ENCODE measurements at places on chromosomes 2 and 18.

GRCh38 chr2:85231468-85231805, 96.4 kb downstream of the TGOLN2 start:
- H3K27me3 ChIP-seq = peaks cover 3% of the 10 kb centered on the region
- no peak overlapping the region for H3K4me3 ChIP-seq
- no peak overlapping the region for H3K27ac ChIP-seq
- H3K4me1 ChIP-seq = no peaks in the 10 kb centered on the region

- no peak overlapping the region for H3K27ac ChIP-seq
- H3K27me3 ChIP-seq = no peaks in the 10 kb centered on the region
- no peak for DNase-seq
- H3K4me3 ChIP-seq = no peak overlapping the region
- no peaks in the 10 kb centered on the region for H3K36me3 ChIP-seq
Measured at GRCh38 chr2:142033393-142033792, 97.4 kb downstream of the LRP1B start.

DNA sequence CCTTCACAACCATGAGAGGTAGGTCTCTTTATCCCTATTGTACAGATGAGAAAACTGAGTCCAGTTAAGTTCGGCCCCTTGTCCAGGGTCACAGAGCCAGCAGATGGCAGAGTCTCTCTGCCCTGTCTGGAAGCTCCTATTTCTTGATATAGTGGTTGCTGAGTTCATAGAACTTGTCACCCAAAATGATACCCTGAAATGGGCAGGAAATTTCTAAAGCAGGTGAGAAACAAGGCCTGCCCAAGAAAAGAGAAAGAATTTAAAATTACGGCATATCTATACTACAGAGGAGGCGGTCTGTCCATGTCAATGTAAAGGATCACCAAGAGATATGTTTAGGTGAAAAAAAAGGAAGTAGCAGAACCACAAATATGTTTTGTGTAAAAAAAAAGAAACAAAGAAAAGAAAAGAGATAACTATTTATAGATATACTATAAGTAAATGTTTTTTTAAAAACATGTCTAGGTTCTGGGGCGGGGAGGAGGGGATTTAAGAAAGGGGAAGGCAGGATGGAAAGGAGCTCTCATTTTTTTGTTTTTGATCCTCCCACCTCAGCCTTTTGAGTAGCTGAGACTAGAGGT, 39.8 kb downstream of the MYO7B start:
- peaks cover 14% of the 10 kb centered on the region for H3K4me1 ChIP-seq
- no peak overlapping the region for H3K27ac ChIP-seq
- H3K36me3 ChIP-seq = no peaks in the 10 kb centered on the region
- no peaks in the 10 kb centered on the region for H3K27me3 ChIP-seq
- DNase-seq = peak; percentile 14

- peaks cover 16% of the 10 kb centered on the region for H3K27me3 ChIP-seq
- H3K4me1 ChIP-seq = no peaks in the 10 kb centered on the region
- no peaks in the 10 kb centered on the region for H3K36me3 ChIP-seq
- H3K27ac ChIP-seq = no peak overlapping the region
- no peak for DNase-seq
- H3K4me3 ChIP-seq = no peak overlapping the region
Measured at GRCh38 chr2:131349021-131349420, 14.9 kb downstream of the RAB6D start.

GRCh38 chr18:69484699-69485396, 84.2 kb downstream of the DOK6 start:
- H3K36me3 ChIP-seq = no peaks in the 10 kb centered on the region
- no peaks in the 10 kb centered on the region for H3K4me1 ChIP-seq
- DNase-seq = no peak
- H3K27me3 ChIP-seq = no peaks in the 10 kb centered on the region

DNA sequence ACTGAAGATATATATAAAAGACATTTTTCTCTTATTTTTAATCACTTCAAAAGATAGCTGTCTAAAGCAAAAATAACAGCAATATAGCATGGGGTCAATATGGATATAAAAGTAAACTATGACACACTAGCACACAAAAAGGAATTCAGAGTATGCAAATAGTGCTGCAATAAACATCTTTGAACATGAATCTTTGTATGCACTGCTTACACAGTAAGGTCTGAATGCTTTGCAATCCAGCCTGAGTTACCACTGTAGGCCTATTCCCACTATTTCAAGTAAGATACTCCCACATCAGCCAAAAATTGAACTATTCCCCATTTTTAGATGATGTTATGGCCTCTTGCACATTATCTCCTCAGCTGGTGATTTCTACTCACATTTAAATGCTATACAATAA, 27.4 kb upstream of the ERCC3 start:
- H3K4me3 ChIP-seq = no peak overlapping the region
- H3K27me3 ChIP-seq = no peaks in the 10 kb centered on the region
- H3K36me3 ChIP-seq = peaks cover 36% of the 10 kb centered on the region
- H3K4me1 ChIP-seq = no peaks in the 10 kb centered on the region

- no peaks in the 10 kb centered on the region for H3K4me1 ChIP-seq
- no peaks in the 10 kb centered on the region for H3K27me3 ChIP-seq
- H3K27ac ChIP-seq = no peak overlapping the region
- DNase-seq = no peak
Measured at GRCh38 chr2:28941008-28941407, 40.1 kb upstream of the TOGARAM2 start.

DNA sequence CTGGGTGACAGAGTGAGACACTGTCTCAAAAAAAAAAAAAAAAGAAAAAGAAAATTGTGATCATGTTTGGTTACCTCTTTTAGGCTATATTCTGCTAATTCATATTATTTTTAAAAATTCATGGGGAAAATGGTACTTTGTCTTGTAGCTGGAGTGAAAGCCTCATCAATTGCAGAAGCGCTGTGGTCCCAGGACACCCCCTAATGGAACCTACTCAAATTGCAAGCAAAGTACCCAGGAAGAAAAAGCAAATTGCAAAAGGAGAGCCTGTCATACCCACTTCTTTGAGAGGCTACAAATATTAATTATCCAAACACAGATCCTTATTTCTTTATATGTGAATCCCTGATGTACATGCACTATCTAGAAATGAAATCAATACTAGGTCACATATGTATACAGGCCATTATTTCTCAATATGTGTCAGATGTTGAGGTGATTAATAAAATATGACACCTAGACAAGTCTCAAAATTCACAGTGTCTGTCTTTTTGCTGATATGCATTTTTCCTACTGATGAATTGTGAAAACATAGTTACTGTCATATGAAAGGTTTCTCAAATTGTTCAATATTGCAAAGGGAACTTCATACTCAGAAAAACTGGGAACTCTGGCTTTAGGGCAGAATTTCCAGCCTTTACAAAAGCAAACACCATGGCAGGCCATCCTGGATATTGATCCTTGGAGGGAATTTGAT, 12.6 kb downstream of the CRACDL start:
- no peak overlapping the region for H3K4me3 ChIP-seq
- H3K36me3 ChIP-seq = no peaks in the 10 kb centered on the region
- H3K27ac ChIP-seq = no peak overlapping the region
- H3K4me1 ChIP-seq = no peaks in the 10 kb centered on the region
- H3K27me3 ChIP-seq = no peaks in the 10 kb centered on the region
- DNase-seq = no peak

- no peak overlapping the region for H3K4me3 ChIP-seq
- DNase-seq = no peak
- peaks cover 49% of the 10 kb centered on the region for H3K4me1 ChIP-seq
- no peak overlapping the region for H3K27ac ChIP-seq
Measured at GRCh38 chr2:201883606-201884369, 77.5 kb downstream of the CDK15 start.

GRCh38 chr18:79818036-79818435, 20.3 kb downstream of the KCNG2 start:
- no peak overlapping the region for H3K27ac ChIP-seq
- H3K36me3 ChIP-seq = no peaks in the 10 kb centered on the region
- H3K4me1 ChIP-seq = peaks cover 31% of the 10 kb centered on the region

GRCh38 chr2:241860184-241861078, 1.7 kb upstream of the PDCD1 start:
- no peak overlapping the region for H3K27ac ChIP-seq
- H3K4me3 ChIP-seq = no peak overlapping the region
- no peaks in the 10 kb centered on the region for H3K36me3 ChIP-seq
- DNase-seq = no peak

DNA sequence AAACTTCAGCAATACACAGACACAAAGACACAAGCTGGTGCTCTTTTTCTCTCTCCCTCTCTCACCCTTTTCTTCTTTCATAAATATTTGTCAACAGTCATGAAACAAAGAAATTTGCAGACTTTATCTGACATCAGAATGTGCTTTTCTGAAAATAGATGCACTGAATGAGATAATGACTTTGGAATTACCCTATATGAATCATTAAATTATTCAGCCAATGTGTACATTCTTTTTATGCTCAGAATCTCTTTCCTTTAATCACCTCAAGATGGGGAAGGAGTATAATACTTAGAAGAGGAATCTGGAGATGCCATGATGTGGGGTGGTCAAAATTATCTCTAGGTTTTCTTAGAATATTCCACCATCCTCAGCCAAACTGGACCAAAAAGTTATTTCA, 289.9 kb downstream of the LRRTM1 start:
- H3K27ac ChIP-seq = no peak overlapping the region
- no peaks in the 10 kb centered on the region for H3K36me3 ChIP-seq
- H3K4me1 ChIP-seq = no peaks in the 10 kb centered on the region
- DNase-seq = no peak

DNA sequence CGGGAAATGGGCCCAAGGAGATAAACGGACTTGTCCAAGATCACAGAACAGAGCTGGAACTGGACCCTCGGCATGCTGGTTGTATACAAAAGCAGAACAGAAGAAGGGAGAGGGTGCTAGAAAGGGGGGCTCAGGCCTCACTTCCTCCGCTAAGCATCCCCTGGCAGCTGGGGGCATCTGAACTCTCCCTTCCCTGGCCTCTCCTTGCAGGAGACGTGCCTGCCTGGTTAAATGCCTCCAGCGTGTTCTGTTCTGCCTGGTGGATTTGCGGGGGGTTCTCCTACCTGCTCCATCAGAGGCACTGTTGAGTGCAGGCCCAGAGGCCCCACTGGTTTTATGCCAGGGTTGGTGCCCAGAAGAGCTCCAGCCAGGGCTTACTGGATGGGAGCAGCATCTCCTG, 124.7 kb downstream of the ZFP36L2 start:
- DNase-seq = no peak
- no peaks in the 10 kb centered on the region for H3K36me3 ChIP-seq
- H3K4me1 ChIP-seq = peaks cover 32% of the 10 kb centered on the region

GRCh38 chr2:59449274-59449673, 1104.2 kb downstream of the BCL11A start:
- no peaks in the 10 kb centered on the region for H3K4me1 ChIP-seq
- peak; percentile 32 for DNase-seq
- no peaks in the 10 kb centered on the region for H3K27me3 ChIP-seq
- no peaks in the 10 kb centered on the region for H3K36me3 ChIP-seq
- no peak overlapping the region for H3K4me3 ChIP-seq

DNA sequence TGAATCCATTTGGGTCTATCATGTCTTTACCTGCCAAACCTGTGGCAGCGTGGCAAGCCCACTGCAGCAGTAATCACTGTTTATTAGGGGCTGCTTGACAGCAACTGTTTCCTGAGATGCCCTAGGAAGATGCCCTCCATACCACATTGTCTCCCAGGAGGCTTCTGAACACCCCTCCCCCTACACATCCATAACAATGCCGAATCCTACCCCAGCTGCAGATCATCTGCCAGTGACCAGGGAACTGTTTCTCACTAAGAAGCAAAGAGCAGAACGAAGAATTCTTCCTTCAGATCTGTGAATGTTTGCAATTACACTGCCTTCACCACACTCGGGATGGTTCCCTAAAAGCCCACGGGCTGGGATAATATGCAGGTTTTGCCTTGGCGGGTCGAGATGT, 127.8 kb downstream of the VIT start:
- no peak overlapping the region for H3K27ac ChIP-seq
- no peak overlapping the region for H3K4me3 ChIP-seq
- H3K36me3 ChIP-seq = no peaks in the 10 kb centered on the region
- DNase-seq = no peak

DNA sequence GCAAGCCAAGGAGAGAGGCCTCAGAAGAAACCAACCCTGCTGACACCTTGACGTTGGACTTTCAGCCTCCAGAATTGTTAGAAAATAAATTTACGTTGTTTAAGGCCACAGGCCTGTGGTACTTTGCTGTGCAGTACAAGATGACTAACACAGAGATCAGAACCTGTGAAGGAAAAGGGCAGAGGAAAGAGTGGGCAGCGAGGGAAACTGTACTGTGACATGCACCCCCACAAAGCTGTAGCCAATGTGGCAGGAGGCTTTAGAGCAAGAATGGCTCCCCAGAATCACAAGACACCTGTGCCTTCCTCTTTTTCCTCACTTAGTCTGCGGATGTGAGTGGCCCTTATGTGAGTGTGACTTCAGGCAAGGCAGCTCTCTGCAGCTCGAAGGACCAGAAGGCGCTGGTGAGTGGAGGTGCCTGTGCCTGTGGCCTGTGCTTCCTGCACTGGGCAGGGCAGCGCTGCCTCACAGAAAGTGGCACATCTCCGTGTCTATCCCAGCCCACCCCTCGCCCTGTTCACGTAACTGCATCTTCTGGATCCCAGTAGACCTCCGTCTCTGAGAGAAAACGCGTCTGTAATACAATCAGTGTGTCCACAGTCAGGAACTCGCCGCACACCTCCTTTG, 89.5 kb downstream of the MRPS9 start:
- no peaks in the 10 kb centered on the region for H3K27me3 ChIP-seq
- H3K4me3 ChIP-seq = no peak overlapping the region
- DNase-seq = no peak
- H3K27ac ChIP-seq = no peak overlapping the region
- H3K4me1 ChIP-seq = no peaks in the 10 kb centered on the region

DNA sequence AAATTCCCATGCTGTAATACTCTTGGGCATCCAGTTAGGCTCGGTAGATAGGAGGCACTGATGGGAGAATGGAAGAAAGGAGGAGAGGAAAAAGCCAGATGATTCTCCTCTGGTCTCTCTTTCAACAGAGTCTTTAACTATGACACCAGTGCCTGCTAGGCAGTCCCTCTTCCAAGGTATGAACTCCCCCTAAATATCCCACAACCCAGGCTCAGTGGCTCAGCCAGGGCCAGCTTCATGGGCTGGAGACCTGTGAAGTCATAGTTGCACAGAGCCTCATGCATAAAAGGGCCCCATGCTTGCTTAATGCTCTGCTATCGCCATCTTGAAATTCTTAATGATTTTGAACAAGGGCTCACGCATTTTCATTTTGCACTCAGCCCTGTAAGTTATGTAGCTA, 869.2 kb upstream of the GCFC2 start:
- no peaks in the 10 kb centered on the region for H3K36me3 ChIP-seq
- H3K4me3 ChIP-seq = no peak overlapping the region
- no peaks in the 10 kb centered on the region for H3K4me1 ChIP-seq
- no peak for DNase-seq
- no peak overlapping the region for H3K27ac ChIP-seq
- no peaks in the 10 kb centered on the region for H3K27me3 ChIP-seq

Data from common myeloid progenitor, CD34-positive (primary cell).